ENCODE measurements at places on chromosomes 4 and X. TPM values are rescaled to one million over a fixed set of nuclear protein-coding genes. Genes with fewer than 3 reads are reported as not detected.

Gene GPR50
- polyA plus RNA-seq: 0.10 TPM

Gene ADH1B
- polyA plus RNA-seq: 28.9 TPM

GRCh38 chr4:143389579-143390195 lies 53.0 kb downstream of the GAB1 start:
- DNase-seq: no peak

GRCh38 chr4:156931267-156931666 lies 40.3 kb downstream of the PDGFC start:
- DNase-seq: no peak

DNA sequence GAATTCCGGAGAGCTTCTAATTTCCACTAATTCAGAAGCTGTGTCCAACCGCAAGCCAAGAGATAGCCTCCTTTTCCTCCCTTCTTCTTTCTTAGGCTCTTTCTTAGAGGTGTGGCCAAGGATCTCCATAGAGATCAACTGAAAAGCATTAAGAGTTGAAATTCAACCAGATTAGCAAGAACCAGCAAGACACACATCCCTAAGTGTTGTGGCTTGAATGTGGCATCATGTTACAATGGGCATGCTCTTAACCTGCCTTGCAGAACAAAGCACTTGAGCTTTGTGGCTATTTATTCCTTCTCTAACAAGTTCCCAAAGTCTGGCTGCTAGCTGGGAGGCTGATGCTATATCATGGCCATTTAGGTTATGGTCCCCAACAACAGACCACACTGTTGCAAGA lies 10.4 kb downstream of the ANOS1 start:
- no peak for DNase-seq

DNA sequence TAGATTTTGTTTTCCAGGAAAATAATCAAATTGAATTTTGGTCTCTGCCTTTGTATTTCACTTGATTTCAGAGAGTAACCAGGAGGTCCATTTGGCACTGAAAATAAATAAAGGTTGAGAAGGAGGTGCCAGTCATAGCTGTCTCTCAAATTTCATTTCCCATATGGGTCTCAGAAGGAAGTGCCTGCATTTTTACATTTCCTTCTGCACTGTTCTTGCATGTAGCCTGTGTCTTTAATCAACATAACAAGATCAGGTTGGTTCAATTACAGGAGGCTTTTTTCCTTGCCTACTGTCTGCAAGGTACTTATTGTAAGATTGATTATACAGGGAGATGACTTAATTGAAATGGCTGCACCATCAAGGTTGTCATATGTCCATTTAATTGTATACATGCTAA lies 15.7 kb downstream of the LRRC66 start:
- no peak for DNase-seq

DNA sequence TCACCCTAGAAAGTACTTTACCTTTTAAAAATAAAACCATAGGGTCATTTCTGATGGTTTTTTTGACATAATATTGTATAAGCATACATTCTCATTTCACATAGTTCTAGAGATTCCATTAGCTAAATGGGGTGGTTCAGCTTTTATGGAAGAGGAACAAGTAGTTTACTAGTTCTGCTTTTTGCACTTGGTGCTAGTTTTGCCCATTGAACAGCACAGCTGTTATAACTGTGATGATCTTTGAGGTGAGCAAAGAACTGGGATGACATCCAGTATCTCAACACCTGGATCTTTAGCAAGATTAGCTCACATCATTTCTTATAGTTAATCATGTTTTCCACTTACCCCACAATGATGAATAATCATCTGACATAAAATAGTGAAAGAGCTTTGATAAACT lies 40.9 kb downstream of the MOB1B start:
- DNase-seq: no peak

DNA sequence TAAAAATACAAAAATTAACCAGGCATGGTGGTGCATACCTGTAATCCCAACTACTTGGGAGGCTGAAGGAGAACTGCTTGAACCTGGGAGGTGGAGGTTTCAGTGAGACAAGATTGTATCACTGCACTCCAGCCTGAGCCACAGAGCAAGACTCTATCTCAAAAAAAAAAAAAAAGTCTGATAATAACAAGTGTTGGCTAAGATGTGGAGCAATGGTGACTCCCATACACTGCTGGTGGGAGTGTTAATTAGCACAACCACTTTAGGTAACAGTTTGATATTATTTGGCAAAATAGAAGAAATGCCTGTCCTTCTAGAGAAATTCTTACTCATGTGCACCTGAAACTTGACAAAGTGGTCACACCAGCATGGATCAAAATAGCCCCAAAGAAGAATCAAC lies 106.2 kb upstream of the SLC34A2 start:
- no peak for DNase-seq

- DNase-seq: no peak
Measured at GRCh38 chr4:128427832-128428366, 140.3 kb upstream of the PGRMC2 start.

- no peak for DNase-seq
Measured at GRCh38 chr4:125714845-125715244, 400.1 kb downstream of the FAT4 start.

Measured in left renal cortex interstitium (tissue), 4 donors.